Cardiac fibroblast (primary cell): ENCODE measurements at places on chromosomes 13 and 19.

GRCh38 chr13:43150369-43151207, 127.2 kb downstream of the DNAJC15 start:
- DNase-seq = no peak

GRCh38 chr19:44590245-44591059, 22.9 kb upstream of the IGSF23 start:
- no peak for DNase-seq

GRCh38 chr13:72536714-72537394, 190.6 kb downstream of the MZT1 start:
- no peak for DNase-seq

DNA sequence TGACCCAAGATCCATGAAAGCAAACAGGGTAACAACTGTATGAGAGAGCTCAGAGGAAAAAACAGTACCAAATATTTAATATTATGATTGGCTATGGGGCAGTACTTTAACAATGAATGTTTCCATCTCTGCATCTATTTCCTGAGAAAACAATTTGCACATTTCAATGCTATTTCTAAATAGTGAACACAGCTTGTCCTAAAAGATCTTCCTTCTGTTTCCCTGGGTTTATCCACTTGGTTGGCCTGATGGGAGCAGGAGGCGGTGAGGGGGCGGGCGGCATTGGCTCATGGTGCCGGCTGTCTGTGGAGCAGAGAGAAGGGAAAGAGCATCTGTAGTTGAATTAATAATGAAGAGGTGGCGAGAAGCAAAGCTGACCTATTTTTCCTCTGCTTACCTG, 291.4 kb downstream of the DCLK1 start:
- DNase-seq = no peak
